Left kidney (tissue), 8 donors: ENCODE measurements at places on chromosomes 2 and 18. TPM values are rescaled to one million over a fixed set of nuclear protein-coding genes. Genes with fewer than 3 reads are reported as not detected.

Gene KYNU
- polyA plus RNA-seq = 5.3 TPM

Gene UGT1A10
- polyA plus RNA-seq = not detected

Gene CRYGC
- not detected for polyA plus RNA-seq

DNA sequence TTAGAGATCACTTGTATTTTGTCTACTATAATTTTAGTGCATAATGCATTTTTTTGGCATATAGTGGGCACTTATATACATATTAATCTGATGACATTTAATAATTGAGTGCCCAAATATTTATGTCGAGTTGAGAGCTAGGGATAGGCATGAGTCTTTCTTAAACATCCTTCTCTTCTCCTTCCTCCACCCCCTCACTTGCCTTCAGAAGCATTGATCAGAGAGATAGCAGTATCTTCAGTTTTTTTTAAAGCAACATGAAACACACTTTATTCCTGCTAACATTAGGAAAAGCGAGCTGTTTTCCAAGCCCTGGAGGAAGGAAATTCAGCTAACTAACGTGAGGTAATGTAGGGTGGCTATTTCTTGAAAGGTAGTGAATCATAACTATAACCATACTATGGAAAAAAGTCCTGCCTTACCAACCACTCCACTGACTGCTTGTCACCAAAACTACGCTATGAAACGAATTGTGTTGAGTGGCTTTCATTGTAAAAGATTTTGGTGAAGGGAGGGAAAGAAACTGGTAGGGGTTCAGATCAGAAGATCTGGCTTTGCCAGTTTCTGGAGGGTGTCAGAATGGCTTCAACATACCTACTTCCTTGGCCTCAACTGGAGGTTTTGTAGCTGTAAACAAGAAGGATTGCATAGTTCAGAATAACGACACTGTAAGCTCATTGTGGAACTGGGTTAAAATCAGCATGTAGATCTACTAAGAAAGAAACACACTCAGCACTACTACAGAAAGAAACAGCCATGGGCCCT, 2.3 kb upstream of the ITGA4 start:
- DNase-seq = no peak

Gene DPP4
- 168 TPM for polyA plus RNA-seq

- DNase-seq = no peak
Observed at GRCh38 chr2:95208106-95208505, 785 bp downstream of the ZNF892 start.

DNA sequence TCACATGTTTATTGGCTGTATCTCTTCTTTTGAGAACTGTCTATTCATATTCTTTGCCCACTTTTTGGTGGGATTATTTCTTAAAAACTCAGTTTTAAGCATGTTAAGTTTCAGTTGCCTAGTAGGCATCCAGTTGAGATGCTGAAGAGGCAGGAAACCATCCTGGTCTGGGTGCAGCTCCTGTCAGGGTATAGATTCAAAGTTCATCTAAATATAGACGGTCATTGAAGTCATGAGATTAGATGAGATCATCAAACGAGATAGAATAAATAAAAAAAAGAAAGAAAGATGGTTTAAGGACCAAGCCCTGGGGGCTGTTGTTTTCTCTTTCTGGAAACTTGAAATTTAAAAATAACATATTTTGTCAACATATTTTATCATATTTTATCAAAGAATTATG, 9.2 kb upstream of the DNAH7 start:
- no peak for DNase-seq

Gene LHCGR
- polyA plus RNA-seq = 0.37 TPM

DNA sequence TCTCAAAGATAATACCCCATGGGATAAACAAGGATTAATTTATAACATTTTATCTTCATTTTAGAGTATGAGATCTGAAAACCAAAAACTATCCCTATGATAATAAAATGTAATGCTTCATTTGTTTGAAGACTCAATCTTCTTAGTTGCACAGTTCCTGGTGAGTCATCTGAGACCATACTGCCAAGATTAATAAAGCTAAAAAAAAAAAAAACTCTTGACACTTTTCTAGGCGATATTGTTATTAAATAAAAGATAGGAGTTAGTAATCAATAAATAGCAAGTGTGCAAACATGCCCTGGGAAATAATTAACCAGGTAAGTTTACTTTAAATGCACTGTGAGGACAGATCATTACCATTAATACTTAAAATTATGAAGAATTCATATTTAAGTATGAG, 83.9 kb downstream of the RPE start:
- no peak for DNase-seq

- no peak for DNase-seq
Observed at GRCh38 chr2:203732092-203732952, 25.9 kb downstream of the CD28 start.
